ENCODE measurements at places on chromosomes 2 and 18. TPM values are rescaled to one million over a fixed set of nuclear protein-coding genes. Genes with fewer than 3 reads are reported as not detected.

DNA sequence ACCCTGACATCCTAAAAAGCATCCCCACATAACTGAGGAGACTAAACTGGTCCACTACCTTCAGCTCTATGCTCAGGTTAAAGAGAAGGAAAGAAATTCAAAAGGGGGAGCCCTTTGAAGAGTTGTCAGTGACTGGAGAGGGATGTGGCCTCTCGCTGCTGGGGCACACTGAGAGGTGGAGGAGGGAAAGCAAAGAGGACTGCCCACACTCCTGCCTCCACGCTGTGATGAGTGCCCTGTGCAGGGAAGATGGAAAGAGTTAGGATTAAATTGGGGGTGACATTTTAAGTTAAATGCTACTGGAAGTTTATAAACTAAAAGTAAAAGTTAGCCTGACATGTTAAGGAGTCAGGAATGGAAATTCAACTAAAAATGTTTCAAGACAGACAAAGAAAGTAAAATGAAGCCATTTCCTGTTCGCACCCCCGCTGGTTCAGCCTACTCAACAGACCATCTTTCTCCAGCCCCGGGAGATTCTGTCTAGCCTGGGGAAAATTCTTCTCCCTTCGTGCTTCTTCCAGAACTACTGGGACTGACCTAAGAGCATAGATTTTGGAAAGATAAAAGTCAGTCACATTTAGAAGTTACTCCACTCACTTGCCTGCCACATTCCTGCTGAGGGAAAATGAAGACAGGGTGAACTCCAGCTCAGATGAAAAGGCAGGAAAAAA lies 17.8 kb upstream of the INO80C start:
- no peak for DNase-seq

GRCh38 chr18:10524507-10525370 lies 1.1 kb upstream of the NAPG start:
- DNase-seq: peak; percentile 21

The PHOSPHO2 gene
- polyA plus RNA-seq: 7.0 TPM

DNA sequence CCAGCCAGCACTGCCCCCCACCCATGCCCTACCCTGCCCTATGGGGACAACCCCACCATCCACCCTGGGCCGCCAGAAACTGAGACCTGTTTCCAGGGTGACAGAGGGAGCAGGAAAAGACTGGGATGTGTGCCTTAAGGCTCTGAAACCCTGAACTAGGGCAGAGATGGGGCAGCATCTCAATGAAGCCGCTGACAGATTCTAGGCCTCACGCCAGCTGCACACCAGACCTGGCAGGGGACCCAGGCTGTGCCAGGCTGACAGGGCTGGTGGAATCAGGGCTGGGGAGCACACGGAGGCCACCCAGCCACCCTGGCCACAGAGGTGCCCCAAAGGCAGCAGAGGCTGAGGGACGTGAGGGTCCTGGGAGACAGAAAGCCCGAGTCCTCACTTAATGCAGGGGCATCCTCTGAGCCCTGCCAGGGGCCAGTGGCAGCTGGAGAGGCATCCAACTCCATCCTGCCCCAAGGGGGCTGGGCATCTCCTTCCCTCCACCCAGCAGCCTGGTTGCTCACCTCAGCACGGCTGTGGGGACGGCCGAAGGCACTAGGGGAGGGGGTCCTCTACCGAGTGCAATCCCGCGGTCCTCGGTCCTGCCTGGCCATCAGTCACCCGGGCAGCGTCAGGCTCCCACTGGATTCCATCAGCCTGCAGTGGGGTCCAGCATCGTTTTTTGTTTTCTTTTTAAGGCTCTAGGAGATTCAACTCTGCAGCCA lies 169.2 kb downstream of the ZFP36L2 start:
- DNase-seq: no peak

The MYL1 gene
- polyA plus RNA-seq: 10.5 TPM

DNA sequence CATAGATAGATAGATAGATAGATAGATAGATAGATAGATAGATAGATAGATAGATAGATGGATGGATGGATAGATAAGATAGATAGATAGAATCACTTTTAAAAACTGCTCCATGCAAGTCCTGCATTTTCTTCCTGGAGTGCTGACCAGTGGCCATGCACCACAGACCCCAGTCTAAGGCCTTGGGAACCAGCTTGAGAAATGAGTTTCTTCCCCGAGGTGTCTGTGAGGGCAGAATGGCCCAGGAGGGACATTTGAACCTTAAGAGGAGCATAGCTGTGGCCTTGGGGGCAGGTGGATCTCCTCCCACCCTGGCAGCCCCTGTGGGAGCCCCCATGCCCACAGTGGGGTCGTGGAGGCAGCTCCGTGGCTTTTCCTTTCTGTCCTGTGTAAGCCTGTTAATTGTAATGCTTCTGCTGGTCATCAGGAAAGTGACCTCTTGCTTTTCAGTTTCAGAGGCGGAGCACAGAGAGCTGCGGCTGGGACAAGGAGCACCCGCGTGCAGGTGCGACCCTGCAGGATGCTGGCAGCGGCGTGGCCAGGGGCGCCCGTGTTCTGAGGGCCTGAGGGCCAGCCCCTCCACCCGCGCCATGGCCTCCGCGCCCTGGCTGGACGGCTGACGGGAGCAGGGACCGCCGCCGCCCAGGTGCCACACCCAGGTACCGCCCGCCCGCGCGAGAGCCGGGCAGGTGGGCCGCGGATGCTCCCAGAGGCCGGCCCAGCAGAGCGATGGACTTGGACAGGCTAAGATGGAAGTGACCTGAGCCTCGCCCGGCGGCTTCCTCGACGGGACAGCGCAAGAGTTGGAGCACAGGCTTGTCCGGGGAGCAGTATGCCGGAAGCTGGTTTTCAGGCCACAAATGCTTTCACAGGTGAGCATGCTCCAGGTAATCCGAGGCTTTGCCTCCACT lies 168.6 kb downstream of the LDLRAD4 start:
- DNase-seq: no peak

DNA sequence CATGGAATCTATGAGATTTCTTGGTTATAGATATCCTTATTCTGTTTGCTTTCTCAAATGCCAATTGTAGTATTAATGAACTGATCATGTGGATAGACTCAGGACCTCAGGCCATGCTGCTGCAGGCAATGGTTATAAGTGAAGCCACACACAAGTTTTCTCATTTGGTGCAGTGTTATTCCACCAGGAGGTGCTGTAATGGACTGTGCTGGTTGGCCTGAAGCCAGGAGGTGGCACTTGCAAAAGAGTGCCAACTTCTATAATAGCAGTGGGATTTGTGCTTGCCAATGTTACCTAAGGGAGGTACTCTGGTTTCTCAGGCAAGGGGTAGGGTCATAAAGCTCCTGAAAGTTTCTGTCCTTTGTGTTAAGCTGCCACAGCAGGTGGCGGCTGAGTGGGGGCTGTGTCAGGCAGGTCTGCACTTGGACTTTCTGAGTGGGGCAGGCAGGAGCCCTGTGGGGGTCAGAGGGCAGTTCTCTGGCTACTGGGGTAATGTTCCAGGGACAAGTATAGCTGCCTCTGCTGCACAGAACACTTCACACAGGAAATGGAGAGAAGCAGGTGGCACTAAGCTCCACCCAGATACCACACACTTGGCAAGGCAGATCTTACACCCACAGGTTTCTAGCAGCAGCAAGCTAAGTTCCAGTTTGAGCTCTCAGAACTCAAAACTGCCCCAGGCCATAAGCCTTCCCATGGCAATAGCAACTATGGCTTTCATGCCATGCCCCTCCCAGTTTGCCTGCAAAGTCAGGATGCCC lies 352.6 kb upstream of the CWC22 start:
- DNase-seq: no peak

DNA sequence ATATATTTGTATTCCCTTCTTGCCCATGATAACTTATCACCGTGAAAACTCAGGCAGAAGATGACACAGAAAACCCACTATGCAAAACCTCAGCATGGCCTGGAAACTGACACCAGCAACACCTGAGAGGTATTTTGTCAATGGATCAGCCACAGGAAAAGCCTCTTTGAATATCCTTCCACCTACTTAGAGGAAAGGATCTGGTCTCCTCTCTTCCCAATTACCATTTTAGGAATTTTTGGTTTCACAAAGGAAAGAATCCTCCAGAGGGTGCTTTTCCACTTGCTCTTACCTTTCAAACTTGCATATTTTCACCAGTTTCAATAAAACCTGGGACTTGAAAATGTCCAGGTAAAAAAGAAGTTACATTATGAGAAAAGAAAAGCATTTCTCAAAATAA lies 20.0 kb upstream of the MEIS1 start:
- no peak for DNase-seq

- DNase-seq: no peak
Observed at GRCh38 chr2:162480067-162480466, 136.1 kb downstream of the GCA start.

DNA sequence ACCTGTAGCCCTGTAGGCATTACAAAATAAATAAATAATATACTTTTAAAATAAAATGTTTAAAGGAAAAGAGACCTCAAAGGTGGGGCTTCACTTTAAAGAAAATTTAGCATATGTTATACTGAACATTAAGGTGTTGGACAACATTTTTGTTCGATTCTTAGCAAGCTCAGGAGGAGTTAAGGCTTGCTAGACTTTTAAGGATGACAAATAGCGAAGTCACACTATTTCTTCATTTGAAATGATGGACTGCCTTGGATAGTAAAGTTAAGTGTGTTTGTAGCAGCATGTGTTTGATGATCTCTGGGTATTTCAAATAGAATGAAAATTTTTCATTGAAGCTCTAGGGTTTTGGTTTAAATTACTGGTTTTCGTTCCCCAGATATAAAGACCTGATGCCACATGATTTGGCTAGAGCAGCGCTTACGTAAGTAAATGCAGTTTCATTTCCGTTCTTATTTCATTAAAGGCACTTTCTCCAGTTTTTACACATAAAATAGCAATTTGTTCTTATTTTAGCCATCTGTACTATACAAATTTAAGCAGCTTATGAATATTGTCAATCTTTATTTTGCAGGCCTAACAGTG lies 24.9 kb downstream of the HADHB start:
- DNase-seq: no peak

The PPP1R1C gene
- polyA plus RNA-seq: 8.6 TPM

The ANKRD36 gene
- polyA plus RNA-seq: 29.6 TPM

The INHBB gene
- polyA plus RNA-seq: not detected

- no peak for DNase-seq
Observed at GRCh38 chr2:240464514-240465241, 29.2 kb downstream of the GPC1 start.

DNA sequence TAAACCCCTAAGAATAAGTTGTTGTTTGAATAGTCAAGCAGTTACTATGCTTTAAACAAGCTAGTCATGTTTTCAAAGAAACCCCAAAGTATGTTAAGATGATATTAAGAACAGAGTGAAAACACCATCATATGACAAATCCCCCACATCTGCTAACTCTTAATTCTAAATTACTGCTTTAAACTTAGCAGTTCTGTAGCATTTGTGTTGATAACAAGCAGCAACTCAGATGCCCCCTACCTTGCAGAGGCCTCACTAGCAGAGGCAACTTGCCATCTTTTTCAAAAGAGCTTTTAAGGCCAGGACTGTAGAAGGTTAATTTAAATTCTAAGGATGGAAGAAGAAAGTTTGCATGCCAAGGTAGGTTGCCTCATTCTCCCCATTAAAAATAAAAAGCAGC lies 376.2 kb downstream of the SETBP1 start:
- no peak for DNase-seq

DNA sequence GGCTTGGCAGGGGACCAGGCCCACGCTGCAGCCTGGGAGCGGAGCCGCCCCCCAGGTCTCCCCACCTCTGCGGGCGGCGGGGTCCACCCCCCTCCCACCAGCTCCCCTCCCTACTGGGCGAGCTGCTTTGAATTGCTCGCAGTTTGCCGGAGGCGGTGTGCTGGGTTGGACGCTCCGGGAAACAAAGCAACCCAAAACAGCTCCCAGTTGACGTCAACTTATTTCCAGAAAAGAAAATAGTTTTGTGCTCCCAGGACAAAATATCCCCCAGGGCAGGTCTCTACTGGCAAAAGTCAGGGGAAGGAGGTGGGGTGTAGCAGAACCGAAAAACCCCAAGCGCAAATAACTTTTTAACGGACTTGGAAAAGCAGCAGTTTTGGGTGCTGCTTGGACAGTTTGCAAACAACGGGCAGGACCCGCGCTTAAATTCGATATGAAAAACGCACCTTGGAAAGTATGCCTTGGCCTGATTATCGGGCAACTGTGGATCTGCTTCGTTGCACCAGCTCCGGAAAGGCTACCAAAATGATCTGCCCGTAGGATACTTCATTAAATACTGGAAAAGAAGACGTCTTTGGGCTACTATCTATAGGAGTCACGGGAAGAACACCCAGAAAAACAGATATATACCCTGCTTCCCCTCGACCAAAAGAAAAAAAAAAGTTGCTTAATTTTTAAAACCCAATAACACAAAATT lies 2.8 kb upstream of the KCTD1 start:
- DNase-seq: peak; percentile 12

DNA sequence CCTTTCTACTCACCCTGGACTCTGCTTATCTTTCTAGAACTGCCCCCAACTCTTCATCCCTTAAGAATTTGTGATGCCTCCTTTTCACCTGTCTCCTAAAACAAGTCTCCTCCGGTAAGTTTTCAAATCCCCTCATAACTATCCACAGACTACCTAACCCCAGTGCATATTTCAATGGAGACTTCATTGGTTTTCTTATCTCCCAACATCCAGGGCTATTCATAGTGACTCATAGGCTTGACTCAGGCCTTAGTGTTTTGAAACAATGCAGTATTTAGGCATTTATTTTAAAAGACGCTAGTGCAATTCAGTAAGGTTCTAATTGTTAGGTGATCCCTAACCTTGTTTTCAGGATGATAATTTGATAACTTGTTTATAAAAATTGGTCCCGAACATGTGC lies 399.2 kb downstream of the CPS1 start:
- DNase-seq: no peak

GRCh38 chr2:172674034-172674967 lies 61.3 kb upstream of the RAPGEF4 start:
- peak; percentile 52 for DNase-seq

- no peak for DNase-seq
Observed at GRCh38 chr2:54419855-54420523, 36.1 kb upstream of the SPTBN1 start.

DNA sequence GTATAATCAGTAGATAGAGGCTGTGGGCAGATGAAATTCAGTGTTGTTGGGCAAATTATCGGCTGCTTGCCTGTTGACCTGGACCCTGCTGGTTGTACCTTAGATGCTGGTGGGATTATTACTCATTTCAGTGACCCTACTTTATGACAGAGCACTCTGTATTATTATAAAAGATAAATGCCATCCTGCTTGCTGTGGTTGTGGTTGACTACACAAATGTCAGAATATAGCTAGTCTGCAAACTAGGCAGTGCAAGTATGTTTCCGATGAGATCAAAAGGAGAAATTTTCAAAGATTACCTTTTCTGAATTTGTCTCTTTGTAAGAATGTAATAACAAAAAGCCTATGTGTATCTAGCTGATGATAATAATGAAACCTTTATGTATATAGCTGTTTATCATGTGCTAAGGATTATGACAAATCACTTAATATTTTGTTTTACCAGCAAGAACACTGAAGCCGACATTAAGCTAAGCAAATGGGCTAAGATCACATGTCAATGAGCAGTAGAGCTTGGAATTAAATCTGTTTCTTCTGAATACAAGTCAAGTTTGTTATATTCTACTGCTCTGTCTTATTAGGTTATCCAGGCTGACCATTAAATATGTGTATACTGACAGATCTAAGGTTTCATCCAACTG lies 219.2 kb downstream of the CAMKMT start:
- no peak for DNase-seq

Measured in cardiac muscle cell (in vitro differentiated cells and primary cell).